ENCODE measurements at places on chromosomes 5 and 9.
A peak's percentile ranks its signal among the peaks of the same experiment; 100 is the strongest.

GRCh38 chr9:130938652-130939404, at the start of gene FIBCD1:
Gene FIBCD1, minus strand, starts transcription at chr9:130939247. Its CDS starts 640 bp downstream, at chr9:130938607.
- DNase-seq: no peak

GRCh38 chr9:111599092-111599954, at the start of gene PTGR1:
Gene PTGR1, minus strand, starts transcription at chr9:111599647. Its CDS starts 2,225 bp downstream, at chr9:111597422.
- DNase-seq: peak; percentile 47

DNA sequence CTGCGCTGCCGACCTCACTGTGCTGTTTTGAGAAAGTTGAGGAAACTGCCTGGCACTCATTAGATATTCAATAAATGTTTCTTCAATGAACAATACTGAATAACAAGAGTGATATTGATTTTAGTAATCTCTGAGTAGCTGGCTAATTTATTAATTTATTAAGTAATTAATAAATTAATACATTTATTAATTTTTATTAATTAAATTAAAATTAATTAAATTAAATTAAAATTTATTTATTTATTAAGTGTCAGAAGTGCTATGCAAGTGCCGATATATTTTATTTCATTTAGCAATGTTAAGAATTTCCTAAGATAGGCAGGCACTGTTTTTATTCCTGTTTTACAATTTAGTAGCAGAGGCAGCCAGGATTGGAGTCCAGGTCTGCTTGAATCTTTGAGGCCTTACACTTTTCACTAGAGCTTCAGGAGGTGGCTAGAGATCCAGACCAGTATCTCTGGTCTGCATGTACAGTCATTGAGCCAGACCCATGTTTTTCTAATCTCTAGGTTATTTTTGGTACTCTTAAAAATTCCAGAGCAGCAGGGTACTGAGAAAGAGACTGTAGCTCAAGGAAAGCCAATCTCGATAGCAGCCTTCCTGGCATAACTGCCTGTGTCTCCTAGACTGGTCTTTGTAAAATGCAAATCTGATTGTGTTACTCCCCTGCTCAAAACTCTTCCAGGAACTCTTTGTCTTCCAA, 109.2 kb downstream of the ARHGEF28 start:
- no peak for DNase-seq

GRCh38 chr5:42620579-42621216, 135.9 kb upstream of the CCDC152 start:
- no peak for DNase-seq

DNA sequence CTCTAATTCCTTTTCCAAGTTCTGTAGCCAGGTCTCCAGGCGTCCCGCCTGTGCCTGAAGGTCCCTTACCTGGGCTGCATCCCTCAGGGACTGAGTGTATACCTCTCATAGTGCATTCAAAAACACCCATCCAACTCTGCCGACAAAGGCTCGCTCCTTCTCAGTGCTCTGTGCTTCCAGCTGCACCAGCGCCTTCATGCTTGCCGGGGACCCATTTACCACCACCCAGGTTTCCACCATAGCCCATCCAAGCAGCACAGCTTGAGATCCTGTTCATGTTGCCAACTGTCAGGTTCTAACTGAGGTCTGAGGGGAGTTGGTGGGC, 794.5 kb downstream of the EFNA5 start:
- DNase-seq: no peak

DNA sequence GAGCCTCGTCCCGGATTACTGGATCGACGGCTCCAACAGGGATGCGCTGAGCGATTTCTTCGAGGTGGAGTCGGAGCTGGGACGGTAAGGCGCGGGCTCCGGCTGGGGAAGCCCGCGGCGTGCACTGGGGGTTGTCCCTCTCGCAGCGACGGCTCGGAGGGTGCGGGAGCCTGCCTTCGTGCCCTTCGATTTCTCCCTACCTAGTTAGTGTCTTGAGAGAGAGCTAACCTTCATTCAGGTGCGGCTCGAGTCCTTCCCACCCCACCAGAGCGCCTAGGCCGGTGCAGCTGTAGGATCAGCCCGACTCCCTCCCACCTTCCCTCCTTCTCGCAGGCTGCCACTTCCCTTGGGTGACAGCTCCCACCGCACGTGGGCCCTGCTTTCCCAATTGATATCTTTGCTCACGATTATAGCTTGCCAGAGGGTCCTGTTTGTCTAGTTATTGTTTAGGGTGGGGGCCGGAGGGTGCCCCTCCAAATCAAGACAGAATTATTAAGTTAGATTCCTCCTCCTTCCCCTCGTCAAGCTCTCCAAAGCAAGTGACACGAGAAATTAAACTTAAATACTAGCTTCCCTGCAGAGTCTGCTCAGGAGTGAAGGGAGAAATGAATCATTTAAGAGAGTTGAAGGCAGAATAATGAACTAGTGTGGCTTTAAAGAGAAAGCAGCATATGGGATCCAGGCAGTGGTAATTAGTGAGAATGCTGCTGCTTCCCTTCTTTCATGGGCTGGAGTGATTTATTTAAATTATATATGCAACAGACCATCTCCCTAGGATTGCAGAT, 569 bp downstream of the CAMK4 start:
- no peak for DNase-seq

DNA sequence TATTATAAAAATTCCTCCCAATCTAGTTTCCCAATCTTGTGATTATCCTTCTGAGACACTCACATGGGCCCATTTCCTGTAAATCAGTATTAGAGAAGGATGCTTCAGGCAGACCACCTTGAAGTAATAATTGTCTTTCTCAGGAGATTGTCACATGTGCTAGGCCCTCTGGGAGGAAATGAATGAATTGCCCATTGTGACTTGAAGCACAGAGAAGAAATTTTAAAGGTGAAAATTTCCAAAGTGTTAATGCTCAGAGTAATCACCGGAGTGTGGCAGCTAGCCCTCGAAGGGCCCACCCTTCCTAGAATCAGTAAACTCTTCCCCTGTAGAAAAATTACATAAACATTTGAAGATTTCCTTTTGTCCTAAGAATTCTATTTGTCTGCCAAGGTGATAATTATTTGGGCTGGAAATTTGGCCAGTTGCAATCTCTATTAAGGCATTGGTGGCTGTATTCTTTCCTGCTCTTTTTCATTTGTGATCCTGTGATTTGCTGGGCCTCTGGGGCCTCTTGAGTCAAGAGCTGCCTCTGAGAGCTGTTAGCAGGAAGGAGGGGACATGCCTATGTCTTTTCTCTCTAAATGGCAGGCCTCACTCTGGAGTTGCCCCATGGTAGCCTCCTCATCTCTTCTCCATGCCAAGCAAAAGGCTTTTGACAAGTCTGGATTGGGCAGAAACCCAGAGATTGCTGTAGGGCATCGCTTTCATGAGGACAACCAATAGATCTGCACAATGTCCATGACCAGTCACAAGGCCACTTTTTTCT, 371.5 kb upstream of the ACTBL2 start:
- DNase-seq: no peak

DNA sequence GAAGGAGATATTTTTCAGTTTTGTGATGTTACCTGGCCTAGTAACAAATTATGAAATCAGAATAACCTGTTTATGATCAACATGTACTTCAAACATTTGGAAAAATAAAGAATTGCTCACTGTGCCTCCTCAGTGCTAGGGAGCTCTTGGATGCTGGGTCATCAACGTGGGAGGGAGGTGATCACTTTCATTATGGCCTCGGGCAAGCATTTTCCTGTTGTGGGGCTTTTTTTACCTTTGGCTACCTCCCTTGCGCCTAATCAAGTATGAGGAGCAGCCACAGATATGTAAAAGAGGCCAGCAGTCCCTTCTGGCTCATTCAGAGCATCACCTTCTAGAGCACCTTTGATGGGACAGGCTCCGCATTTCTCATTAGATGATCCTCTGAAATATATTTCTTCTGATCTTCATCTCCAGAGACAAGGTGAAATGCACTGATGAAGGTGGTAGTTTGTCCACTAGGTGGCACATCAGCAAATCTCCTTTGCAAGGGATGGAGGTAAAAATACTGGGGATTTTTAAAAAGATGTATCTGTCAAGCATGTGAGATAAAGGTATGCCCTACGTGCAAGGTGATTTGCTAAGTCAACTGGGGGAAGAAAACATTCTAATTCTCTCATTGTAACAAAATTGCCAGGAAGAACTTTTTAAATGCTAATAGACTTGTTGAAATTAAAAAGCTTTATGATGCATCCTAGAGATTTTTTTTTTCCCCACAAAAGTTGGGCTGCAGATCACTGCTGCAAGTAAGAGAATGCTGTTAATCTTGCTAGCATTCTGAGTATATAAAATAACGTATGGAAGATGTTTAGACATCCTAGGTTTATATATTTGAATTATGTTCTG, 218.2 kb downstream of the MAST4 start:
- DNase-seq: no peak

DNA sequence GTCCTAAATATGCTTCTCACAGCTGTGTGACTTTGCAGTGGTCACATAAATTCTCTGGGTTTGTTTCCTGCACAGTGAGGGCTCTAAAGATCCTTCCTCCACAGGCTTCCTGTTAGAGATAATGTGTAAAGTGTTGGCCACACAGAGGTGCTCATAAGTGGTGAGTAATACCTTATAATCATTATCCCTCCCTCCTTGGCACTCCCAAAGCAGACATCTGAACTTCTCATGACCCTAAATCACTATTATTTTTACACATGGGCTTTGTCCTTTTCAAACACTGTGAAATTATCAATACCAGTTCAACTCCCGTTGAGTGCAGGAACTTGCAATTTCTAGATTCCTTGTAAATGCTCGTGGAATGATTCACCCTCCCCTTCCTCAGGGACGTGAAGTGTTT, 100.2 kb downstream of the BRINP1 start:
- DNase-seq: no peak

DNA sequence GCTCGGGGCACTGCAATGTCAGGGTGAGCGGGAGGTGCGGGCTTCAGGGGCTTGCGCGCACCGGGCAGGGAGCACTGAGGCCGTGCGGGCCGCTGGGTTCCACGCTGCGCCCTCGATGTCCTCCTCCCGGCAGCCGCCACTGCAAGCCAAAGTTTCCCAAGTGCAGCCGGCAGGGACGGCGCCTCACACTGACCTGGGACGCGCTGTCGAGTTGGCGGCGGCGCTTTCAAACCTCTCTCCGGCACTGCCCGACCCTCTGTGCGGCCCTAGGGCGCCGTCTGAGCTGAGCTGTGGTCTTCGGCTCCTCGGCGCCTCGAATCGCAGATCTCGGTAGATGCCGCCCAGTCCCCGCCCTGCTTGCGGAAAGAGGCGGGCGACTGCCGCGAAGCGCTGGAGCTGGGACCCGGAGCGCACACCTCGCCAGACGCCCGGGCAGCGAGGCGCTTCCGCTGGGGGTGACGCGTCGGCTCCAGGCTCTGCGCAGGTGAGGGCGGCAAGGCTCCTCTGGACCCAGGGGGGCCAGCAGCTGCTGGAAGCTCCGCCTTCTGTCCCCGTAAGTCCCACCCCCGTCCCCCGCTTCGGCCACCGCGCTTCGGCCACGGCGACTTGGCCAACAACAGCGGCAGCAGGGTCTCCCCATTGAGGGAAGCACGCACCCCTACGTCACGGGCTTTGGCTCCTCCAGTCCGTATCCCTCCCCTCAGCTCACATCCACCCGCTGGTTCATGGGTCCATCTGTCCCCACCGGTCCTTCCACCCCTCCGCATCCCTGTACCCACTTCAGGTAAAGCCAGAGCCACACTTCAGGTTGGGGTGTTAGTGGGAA, at the start of gene ANKRD34B:
Gene ANKRD34B, minus strand, starts transcription at position 320 of the 826 bp plus-strand sequence. CDS start 10,261 bp downstream, outside the sequence.
- no peak for DNase-seq

DNA sequence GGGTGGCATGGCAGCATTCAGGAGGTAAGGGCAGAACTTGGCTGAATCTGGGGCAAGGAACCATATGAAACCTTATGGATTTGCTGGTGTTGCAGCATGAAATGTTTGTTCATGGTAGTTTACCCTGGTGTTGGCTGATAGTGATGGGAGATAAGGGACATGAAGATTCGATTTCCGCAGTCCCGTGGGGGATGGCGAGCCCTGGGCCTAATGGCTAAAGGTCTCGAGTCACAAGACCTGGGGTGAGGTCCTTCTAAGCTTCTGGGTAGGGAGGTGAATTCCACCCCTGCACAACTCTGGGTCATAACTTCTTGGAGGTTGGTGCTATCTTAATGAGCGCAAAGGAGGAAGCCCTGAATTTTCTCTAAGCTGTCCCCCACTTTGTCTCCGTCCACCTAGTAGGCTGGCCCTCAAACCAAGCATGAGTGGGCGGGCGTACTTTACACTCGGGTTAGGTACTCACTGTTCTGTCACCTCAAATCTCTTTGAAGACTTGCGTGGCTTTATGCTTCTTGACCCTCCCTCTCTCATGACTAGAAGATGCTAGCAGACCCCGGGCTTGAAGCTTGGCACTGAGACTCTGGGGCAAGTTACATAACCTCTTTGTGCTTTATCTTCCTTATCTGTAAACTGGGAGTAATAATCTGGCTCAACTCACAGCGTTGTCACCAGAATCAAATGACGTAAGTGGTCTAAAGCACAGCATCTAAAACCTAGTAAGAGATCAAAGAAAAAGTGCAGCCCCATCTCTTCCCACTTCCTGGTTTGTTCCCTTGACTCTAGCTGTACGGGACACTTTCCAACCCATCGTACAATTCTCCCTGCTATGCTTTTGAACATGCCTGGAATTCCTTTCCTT, 72.5 kb downstream of the BASP1 start:
- DNase-seq: no peak

- no peak for DNase-seq
Observed at GRCh38 chr5:131928957-131929356, 16.5 kb downstream of the MEIKIN start.

DNA sequence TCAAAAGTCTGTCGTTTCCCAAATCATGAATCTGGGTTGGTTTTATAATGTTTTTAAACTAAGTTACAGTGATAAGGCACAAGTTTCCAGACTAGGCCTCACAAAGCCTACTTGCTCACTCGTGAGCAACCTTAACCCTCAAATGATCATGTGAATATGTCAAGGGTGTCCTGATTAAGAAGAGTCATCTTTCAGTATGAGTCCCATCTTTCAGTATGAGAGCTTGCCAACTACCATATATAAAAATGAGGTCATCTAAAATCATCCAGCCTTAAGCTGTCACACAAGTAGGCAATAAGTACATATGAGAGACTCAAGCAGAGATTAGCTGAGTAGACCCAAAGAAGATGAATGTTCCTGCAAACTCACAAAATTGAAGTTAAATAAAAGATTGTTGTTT, 668.4 kb upstream of the FAM174A start:
- DNase-seq: no peak

DNA sequence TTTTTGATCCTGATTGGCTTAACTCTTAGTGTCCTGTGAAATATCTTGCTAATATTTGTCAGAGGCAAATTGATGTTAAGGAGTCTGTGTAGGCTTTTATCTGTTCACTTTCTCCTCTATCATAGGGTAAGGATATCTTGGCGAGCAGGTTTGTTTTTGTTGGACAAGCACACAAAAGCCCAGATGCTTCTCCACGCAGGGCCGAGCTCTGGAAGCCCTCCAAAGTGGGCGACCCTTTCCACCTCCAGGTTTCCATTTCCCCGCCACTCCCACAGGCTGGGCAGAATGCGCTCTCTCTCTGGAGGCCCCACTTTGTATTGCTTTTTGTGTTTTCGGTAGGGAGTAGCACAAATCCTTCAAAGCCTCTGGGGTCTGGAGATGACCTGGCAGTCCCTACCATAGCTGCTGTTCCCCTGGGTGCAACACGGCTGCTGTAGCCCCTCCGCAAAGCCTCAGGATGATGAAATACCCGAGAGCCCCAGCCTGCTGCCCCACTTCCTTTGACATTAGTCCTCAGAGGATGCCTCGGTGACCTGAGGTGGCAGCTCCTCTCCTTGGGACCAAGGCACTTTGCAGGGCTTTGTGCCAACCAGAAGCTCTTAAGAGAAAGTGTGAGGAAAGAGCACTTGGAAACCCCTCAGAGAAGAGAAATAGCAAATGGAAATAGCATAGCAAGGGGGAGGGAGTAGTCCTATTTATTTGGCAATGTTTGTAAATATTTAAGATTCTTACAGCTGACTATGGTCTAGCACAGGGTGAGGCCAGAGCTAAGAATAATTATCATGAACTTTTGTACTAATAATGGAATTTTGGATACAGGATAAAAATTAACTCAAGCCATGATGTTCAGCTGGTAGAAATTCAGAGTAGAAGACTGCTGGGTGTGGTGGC, 122.8 kb downstream of the ARHGEF28 start:
- no peak for DNase-seq

Data from HFF-Myc (cell line).